Pancreas (tissue), 10 donors: ENCODE measurements at places on chromosomes 1 and 21. TPM values are rescaled to one million over a fixed set of nuclear protein-coding genes. Genes with fewer than 3 reads are reported as not detected.

Gene TTC34
- 0.25 TPM for total RNA-seq

Gene TCP10L
- total RNA-seq: not detected

Gene CELSR2
- total RNA-seq: 4.0 TPM

DNA sequence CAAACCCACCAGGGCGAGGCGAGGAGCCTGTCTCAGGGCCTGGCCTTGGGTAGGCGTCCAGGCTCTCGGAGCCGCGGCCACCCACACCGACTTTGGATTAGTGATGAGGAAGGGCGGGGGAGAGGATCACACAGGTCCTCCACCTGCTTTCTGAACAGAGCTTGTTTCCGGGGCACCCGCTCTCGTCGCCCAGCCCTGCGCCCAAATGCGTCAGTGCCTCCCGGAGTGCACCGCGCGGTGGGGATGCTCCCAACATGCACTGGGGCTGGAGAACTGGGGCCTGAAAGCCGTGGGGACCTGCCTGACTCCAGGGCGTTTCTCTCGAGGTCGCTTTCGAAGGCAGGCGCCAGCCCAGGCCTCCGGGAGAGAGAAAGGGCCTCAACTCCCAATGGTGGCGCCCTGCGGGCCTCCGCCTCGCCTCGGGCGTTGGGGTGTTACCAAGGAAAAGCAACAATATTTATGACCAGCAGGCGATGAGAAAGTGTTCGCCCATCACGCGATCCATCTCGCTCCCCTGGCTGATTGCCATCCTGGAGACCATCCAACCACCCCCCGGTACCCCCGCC lies 8.9 kb upstream of the LHX8 start:
- DNase-seq: no peak

DNA sequence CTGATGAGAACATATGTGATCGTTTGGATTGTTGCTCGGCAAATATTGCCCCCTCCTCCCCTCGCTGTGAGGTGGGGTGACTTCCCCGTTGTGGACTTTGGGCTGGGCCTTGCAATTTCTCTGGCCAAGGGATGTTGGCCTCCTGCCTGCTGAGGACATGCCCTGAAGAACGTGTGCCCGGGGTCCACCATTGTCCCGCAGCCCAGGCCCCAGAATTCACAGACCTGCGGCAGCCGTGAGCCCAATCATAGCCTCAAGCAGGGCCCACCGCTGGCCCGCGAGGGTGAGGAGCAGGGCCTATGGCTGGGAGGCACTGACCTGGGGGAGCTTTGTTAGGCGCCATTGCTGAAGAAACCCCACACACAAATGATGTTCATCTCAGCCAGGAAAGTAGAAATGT lies 58.3 kb upstream of the ACTRT2 start:
- no peak for DNase-seq

- DNase-seq: no peak
Measured at GRCh38 chr1:245304698-245305097, 149.9 kb downstream of the KIF26B start.
